ENCODE measurements at places on chromosomes 5 and 9.

GRCh38 chr5:36360307-36360706 lies 58.6 kb upstream of the RANBP3L start:
- DNase-seq = no peak

DNA sequence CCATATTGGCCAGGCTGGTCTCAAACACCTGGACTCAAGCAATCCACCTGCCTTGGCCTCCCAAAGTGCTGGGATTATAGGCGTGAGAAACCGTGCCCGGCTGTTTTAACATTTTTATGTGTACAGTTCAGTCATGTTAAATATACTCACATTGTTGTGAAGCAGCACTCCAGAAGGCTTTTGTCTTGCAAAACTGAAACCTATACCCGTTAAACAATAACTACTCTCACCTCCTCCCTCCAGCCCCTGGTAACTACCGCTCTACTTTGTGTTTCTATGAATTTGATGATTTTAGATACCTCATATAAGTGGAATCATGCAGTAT lies 23.1 kb upstream of the SHB start:
- no peak for DNase-seq

- peak; percentile 55 for DNase-seq
Observed at GRCh38 chr5:134511796-134512660, 13.4 kb upstream of the JADE2 start.

- DNase-seq = no peak
Observed at GRCh38 chr5:29370248-29370647, 1823.2 kb upstream of the CDH6 start.

DNA sequence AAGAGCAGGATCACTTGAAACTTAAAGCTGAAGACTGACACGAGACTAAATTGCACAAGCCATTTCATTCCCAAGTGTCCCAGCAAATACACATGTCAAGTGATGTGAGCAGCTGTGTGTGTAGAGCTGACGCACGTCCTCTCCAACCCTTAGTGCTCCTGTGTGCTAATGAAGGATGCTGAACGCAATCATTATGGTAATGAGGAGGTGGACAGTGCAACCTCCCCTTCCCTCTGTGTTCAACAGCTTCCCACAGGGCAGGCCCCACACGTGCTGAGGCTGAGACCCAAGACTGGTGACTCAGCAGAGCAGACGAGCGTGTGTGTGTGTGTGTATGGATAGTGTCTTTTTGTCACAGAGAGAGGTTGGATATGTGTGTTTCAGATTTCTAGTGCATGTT lies 702.1 kb downstream of the SEMA5A start:
- DNase-seq = peak; percentile 82

GRCh38 chr5:58787987-58788386 lies 205.1 kb downstream of the RAB3C start:
- no peak for DNase-seq

- no peak for DNase-seq
Observed at GRCh38 chr5:56507351-56507930, 274.3 kb upstream of the ANKRD55 start.

DNA sequence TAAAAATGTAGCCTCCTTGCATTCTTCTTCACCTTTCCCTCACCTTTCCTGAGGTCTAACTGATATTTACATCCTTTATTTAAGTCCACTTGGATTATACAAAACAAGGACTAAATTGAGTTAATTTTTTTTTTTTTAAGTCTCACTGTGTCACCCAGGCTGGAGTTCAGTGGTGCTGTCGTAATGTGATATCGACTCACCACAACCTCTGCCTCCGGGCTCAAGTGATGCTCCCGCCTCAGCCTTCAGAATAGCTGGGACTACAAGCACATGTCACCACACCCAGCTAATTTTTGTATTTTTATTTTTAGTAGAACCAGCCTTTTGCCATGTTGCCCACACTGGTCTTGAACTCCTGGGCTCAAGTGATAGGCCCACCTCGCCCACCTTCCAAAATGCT lies 195.3 kb downstream of the BNC2 start:
- no peak for DNase-seq

DNA sequence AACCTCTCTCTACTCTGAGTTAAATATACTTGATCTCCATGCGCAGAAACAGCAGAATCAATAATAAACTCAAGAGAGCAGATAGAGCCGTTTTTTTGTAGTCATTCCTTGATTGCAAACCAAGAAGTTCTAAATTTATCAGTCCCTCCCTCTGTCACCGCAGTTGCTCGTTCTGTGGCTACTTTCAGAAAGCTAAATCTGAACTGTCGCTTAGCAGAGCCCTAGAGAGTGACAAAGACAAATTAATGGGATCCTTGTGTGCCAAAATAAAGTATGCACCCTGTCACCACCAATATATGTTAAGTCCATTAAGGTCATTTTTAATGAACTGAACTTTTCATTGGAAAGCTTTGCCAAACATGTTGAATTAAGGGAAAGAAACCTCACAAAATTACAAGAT lies 218.3 kb downstream of the ADAMTSL1 start:
- DNase-seq = no peak

DNA sequence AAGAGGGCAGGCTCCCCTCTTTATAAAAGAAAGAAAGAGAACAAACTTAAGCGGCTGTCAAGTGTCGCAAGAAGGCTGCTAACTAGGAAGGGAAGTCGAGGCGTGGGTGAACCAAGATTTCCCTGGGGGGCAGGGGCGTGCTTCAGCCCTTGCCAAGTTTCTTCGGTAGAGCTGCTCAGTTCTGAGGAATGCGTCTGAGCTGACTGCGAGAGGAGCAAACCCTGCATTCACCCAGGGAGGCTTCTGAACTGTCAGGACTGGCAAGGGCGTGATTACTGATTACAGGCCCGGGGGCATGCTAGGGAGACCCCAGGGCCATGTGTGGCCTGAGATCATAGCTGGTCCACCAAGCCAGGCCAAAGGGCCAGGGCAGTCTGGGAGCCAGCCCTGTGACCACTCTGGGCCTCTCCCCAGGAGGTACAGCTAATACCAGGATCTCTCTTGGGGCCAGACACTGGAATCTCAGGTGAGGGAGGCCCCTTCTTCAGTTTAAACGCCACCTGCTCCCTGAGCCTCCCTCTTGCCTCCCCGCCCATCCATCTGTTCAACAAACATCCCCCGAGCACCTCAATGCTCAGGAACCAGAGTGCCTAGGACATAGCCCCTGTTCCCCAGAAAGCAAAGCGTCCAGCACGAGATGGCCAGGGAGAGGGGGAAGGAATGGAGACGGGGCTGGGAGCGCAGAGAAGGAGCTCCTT lies 30.9 kb downstream of the SARDH start:
- DNase-seq = peak; percentile 61

GRCh38 chr9:79020276-79020675 lies 551.5 kb upstream of the TLE4 start:
- DNase-seq = no peak

- DNase-seq = no peak
Observed at GRCh38 chr5:131524431-131524830, 110.6 kb downstream of the RAPGEF6 start.

- no peak for DNase-seq
Observed at GRCh38 chr5:152264645-152265254, 140.3 kb downstream of the NMUR2 start.

DNA sequence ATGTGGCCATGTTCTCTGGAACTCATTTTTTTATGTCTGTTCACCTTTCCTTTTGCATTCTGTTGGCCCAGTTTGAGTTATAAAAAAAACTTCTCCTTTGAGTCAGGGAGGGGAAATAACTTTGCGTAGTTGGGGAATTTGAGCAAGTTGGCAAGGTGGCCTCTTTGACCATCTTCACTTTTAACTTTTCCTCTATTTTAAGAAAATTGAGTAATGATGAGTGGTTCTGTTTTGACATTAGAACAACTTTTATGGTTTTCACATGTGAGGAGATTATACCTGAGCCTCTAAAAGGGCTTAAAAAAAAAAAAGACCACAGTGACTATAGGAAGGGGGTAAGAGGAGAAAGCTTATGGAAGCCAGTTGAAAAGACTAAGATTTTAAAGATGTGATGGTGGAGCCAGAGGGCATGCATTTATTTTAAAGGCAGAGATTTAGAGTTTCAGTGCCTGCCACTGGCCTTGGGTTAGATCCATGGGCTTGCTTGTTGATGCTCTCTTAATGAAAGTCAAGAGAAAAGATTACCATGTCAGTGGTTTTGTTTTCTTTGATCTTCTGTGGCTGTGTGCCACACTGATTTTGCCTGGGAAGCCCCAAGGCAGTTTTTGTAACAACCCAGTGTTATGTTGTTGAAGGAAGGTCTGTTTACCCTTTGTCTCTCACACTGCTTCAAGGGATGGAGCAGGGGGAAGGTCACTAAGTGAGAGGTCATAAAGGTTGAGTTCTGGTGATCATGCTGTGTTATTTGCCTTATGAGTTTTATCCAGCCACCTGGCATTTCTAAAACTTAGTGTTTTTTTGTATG lies 219.7 kb upstream of the CD180 start:
- no peak for DNase-seq

- no peak for DNase-seq
Observed at GRCh38 chr5:178389026-178389729, 156.6 kb upstream of the PHYKPL start.

DNA sequence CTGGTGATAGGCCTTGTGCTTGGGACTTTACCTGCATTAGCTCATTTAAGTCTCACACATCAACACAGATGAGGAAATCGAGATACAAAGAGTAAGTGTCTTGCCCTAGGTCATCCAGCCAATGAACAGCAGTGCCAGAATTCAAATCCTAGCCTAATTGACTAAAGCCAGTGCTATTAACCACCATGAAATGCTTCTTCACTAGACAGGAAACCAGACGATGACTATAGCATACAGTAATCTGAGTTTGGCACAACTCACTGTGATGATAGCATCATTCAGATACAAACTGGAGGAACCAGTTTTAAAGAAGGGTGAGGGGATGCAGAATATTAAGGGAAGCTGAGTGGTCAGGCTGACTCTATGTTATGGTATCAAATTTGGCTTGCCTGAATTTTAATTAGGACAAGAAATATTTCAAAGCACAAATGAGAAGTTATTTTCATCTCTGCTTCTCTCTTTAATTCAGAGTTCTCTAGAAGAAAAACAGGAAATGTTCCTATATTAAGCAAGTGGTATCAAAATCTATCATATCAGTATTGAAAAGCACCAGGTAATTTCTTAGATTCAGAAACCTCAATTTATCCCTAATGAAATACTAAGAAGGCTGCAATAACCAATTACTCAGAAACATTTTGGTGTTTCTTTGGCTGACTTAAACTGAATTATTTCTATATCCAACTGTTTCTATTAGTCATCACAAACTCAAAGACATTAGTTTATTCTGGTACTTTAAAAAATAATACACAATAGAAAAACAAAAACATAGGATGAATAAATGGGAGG lies 147.0 kb upstream of the RASA1 start:
- DNase-seq = peak; percentile 95

DNA sequence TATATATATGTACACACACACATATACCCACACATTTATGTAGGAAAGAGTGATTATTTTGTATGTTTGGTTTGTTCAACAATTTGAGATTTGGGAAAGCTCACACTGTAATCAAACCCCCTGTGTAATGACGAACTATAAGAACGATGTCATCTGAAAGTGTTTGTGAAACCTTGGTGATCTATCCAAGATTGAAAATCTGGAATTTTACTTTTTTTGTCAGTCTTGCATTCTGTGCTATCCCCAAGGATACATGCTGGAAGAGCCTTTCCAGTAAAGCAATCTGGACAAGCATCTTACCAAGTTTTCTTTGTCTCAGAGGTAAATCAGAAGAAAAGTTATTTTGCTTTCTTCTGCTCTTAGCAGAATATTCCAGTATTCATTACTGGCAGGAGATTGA lies 23.3 kb downstream of the SGCD start:
- no peak for DNase-seq

DNA sequence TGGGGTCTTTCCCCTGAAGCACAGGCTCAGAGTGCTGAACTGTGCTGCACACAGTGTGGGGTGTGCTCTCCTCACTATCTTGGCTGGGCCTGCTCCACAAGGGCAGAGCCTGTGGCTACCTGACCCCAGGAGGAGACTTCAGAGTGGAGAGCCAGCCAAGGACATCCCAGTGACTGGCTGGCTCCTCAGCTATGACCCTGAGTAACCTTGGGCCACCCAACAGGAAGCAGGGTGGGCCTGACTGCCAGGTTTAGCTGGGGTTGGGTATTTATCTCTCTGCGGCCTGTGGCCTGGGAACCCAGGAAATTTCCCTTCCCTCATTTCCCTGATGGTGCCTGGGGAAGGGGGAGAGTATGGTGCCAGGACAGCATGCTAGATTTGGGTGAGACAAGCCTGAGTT lies 2.1 kb upstream of the EEIG1 start:
- no peak for DNase-seq

DNA sequence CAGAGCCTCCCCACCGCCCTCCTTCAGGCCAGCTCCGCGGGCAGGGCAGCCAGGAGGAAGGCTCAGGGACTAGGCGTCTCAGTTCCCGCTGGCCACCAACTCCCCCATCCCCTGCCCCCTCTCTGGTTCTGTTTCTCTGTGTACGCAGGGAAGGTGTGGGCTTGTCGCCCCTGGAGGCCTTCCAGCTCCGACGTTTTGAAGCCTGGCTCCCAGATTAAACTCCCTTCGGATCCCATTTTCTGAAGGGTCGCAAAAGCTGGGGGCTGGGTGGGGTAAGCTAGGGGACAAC lies 346 bp downstream of the ATOX1 start:
- no peak for DNase-seq

GRCh38 chr5:14600846-14601245 lies 19.3 kb downstream of the OTULINL start:
- DNase-seq = no peak

DNA sequence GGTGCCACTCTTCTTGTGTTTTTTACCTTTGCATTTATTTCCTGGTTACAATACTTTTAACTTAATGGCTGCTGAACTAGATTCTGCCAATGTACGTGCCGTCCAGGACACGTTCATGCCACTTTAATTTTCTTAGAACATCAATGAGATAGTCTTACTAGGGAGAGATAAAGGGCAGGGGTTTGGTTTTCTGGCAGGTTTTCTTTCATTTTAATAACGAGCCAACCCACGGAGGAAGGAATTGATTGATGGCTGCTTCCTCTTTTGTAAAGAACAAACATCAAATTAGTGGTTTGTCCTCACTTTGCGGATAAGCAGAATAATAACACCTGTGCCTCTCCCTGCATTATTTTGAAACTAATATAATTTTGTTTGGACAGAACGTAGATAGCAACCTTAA lies 135.7 kb downstream of the DOCK8 start:
- DNase-seq = no peak

DNA sequence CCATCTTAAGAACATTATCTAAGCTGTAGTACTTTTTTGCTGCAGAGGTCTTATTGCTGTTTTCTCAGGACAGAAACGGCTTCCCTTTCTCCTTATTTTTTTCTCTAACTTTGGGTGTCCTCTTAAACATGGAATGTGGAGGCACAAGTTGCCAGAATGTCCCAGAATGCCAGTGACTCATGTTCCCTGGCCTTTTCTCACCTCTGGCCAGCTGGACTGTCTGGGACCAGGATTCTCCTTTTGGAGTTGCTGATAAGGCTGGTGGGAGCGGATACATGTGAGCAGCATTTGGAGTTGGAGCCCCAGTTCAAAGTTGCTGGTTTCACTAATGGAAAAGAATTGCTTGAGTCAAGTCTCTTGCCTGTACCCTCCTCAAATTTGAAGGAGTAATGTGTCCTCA lies 112.8 kb downstream of the ARHGAP26 start:
- peak; percentile 35 for DNase-seq

- no peak for DNase-seq
Observed at GRCh38 chr9:128009639-128010038, 28.9 kb upstream of the EEIG1 start.
